Tibial nerve (tissue), 4 donors: ENCODE measurements at places on chromosomes 16 and 17. TPM values are rescaled to one million over a fixed set of nuclear protein-coding genes. Genes with fewer than 3 reads are reported as not detected.

SLC6A2 gene
- not detected for total RNA-seq

ZP2 gene
- not detected for total RNA-seq

DNA sequence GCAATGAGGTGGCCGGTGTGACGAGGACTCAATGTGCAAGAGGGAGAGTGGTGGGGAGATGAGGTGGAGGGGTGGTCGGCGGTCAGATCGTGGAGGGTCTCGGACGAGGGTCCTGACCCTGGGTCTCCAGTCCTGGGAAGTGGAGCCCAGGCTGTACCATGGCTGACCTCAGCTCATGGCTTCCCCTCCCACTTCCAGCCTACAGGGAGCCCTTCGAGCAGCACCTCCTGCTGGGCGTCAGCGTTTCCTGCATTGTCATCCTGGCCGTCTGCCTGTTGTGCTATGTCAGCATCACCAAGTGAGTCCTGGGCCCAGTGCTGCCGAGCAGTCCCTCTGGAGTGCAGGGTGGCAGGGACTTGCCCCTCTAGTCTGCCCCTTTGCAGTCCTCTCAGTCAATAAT lies 41.8 kb downstream of the IL4R start:
- peak; percentile 24 for DNase-seq

GRCh38 chr17:57916925-57917858 lies 38.0 kb downstream of the CUEDC1 start:
- DNase-seq, result no peak

DNA sequence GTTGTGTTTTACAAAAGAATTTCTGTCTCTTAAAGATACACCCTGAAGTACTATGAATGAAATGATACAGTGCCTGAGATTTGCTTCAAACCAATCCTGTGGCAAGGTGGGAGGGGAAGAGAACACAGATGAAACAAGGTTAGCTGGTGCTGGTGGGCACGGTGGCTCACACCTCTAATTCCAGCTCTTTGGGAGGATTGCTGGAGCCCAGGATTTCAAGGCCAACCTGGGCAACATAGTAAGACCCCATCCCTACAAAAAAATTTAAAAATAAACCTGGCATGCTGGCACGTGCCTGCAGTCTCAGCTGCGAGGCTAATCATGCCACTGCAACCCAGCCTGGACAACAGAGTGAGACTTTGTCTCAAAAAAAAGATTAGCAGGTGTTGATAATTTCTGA lies 67.3 kb upstream of the FA2H start:
- DNase-seq, result no peak
